Thymus (tissue), 14 donors: ENCODE measurements at places on chromosomes 4 and X.

- DNase-seq, result no peak
Measured at GRCh38 chr4:11488657-11489452, 60.2 kb upstream of the HS3ST1 start.

DNA sequence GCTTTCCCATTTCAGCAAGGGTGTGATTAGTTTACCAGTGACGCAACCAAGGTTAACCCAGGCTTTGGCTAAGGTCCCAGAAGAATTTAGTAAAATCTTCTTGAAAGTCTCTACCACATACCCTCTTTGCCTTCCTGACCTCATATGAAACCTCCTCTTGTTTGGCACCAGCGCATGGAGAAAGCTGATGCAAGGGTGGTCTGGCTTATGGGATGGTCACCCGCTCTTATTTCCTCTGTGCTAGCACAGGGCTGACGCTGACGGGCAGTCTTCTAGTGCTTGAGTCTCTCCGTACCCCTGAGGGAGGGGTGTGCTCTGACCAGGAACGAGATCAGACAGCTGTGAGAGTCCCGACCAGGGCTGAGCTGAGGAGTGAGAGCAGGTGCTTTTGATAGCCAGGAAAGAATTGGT is 137.6 kb downstream of the TENM3 start:
- DNase-seq, result no peak

DNA sequence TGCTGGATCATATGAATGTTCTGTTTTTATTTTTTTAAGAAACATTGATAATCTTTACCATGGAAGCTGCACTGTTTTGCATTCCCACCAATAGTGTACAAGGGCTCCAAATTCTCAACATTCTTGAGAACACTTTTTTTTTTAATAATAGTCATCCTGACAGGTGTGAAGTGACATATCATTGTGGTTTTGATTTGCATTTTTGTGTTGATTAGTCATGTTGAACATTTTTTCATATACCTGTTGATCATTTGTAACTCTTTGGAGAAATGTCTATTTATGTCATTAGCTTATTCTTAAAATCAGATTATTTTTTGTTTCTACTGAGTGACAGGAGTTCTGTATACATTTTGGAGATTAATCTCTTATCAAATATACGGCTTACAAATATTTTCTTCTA is 408.5 kb downstream of the GLUD2 start:
- DNase-seq, result no peak

DNA sequence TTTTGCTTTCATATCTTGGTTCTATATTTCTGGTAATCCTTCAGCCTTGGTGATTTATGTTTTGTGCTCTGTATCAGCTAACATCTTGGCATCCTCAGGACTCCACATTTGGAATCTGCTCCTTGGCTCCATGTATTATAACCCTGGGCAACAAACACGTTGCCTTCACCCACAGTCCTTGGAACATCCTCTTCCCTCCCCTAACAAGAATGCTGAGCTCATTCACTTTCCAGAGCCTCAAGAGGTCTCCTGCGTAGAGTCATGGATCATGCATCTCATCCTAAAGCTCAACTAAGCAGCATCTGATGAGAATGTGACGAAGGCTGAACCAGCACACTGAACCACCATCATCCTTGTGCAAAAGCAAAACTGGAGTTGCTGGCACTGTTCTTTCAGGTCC is 60.5 kb upstream of the C1GALT1C1 start:
- DNase-seq, result no peak

DNA sequence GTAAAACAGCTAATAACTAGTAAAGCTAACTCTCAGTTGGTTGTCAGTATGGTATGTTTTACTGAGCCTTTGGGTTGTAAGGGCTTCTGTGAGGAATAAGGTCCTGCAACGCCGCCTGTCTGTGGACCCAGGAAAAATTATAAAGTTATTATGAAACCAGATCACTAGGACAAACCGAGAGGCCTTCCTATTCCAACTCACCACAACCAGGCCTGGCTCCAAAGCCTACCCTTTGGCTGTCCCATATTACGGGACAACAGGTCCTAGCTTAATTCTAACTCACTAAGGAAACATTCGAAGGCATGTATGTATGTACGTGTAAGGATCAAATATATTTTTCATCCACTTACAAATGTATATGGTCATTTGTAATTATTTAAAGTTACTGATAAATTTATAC is 1.4 kb downstream of the ANKRD17 start:
- DNase-seq, result peak; percentile 87

- DNase-seq, result no peak
Measured at GRCh38 chrX:40832723-40833122, 97.4 kb upstream of the MED14 start.

- no peak for DNase-seq
Measured at GRCh38 chrX:41526925-41527324, 79.8 kb downstream of the NYX start.

DNA sequence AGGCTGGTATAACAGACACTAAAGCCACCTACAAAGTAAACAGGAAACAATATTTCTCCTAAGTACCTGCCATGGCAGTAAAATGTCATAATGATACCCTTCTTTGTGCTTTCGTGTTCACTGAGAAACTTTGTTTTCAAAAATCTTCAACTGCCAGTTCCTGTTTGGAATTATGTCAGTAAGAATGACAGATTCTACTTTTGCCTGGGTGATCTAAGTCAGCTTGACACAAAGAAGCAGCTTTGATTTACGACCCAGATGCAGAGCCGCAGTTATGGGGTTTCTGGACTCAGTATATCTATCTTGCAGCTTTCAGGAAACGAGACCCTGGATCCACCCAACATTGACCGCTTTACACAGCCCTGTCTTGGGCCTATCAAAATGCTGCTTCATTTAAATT is 71.2 kb downstream of the SNX25 start:
- no peak for DNase-seq

DNA sequence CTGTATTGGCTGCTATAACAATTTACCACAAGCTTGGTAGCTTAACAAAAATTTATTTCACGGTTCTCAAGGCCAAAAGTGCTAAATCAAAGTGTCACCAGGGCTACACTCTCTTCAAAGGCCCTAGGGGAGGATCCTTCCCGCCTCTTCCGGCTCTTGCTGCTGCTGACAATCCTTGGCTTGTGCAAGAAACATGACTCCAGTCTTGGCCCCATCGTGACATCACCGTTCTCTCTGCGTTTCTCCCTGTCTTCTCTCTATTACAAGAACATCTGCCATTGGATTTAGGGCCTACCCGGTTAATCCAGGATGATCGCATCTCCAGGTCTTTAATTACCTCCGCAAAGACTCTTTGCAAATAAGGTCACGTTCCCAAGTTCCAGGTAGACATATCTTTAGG is 10.4 kb upstream of the CLCN4 start:
- DNase-seq, result no peak
